Stimulated activated CD8-positive, alpha-beta memory T cell treated with anti-CD3 and anti-CD28 coated beads, Interleukin-12 subunit alpha, Interleukin-12 subunit beta, amount 100 ng/mL, for 4 hours (primary cell): ENCODE measurements at places on chromosomes 7 and 10.

DNA sequence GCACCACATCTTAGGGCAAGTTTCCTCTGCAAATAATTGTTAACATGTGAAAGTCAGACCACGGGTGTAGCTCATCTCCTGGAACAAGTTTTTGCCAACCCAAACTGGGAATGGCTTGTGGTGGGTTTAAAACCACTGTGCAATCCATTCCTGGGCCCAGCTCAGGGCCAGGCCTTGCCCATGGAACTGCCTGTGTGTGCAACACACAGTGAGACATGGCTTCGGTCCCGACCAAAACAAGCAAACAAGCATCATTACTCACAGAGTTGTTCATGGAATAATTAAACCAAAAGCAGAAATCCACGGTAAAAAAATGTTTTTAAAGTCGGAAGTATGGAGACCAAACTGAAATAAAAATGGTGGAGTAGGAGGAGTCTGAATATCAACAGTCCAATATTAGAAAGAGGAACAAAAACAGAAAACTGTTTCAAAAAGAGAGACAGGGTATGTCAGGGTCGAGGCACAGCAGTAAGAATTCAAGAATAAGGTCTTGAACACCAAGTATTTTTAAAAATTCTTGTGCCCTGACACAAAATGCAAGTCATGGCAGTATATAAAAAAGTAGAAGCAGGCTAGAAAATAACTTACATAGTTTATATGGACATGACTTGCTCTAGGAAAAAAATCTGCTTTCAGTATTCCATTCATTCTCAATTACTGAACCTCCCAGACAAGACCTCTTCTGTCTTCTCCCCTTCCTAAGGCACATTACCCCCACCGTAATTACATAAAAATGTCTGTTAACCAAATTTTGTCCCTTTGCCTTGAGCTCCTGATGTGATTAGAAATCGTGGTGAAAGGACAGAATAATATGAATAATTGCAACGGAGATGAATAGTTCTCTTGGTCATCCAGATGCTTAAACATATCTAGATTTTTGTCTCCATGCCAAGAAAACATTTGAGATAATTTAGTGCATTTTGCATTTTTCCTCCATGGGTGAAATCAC, 88.4 kb downstream of the FAS start:
- DNase-seq: no peak

- DNase-seq: no peak
These were observed 49.3 kb downstream of the CALML3 start for GRCh38 chr10:5573968-5574641.

- no peak for DNase-seq
These were observed 572.4 kb downstream of the ATRNL1 start for GRCh38 chr10:115665549-115665948.

DNA sequence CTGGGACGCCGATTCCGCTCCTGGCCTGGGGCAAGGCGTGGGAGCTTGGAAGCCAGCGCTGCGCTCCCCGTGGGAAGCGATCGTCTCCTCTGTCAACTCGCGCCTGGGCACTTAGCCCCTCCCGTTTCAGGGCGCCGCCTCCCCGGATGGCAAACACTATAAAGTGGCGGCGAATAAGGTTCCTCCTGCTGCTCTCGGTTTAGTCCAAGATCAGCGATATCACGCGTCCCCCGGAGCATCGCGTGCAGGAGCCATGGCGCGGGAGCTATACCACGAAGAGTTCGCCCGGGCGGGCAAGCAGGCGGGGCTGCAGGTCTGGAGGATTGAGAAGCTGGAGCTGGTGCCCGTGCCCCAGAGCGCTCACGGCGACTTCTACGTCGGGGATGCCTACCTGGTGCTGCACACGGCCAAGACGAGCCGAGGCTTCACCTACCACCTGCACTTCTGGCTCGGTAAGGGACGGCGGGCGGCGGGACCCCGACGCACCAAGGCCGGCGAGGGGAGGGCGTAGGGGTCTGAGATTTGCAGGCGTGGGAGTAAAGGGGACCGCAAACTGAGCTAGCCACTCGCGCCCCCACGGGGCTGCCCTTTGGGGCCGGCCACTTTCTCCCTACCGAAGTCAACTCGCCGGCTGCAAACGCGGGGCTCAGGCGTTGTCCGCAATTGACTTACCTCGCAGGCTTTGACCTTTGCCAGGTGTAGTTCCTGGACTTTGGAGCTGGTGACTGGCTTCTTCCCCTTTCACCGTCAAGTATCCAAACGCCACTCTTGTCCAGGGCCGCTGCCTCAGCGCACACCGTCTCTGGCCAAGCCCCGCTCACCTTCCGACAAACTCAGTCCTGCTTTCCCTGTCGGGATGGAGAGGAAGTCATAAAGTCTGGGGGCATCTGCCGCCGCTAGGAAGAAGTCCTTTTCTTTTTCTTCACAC, at the start of gene SCIN:
SCIN (plus strand) TSS at position 187 of the 928 bp plus-strand sequence; CDS start at position 254, 67 bp downstream.
- no peak for DNase-seq

DNA sequence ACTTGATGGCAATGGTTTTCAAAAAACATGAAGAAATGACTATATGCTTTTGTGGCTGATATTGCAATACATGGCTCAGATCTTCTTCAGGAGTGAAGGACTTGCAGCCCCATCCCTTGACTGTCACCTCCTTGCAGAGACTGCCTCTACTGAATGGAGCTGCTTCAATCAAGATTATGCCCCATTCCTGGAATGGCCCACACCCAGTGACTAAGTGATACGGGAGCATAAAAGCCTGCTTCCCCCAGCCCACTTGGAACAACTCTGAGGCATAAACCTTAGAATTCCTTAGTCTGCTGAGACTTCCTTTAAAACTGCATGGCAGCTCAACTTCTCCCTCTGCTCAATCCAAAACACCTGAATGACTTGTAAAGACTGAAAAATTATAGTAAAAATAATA, 957.1 kb downstream of the SORCS3 start:
- no peak for DNase-seq

DNA sequence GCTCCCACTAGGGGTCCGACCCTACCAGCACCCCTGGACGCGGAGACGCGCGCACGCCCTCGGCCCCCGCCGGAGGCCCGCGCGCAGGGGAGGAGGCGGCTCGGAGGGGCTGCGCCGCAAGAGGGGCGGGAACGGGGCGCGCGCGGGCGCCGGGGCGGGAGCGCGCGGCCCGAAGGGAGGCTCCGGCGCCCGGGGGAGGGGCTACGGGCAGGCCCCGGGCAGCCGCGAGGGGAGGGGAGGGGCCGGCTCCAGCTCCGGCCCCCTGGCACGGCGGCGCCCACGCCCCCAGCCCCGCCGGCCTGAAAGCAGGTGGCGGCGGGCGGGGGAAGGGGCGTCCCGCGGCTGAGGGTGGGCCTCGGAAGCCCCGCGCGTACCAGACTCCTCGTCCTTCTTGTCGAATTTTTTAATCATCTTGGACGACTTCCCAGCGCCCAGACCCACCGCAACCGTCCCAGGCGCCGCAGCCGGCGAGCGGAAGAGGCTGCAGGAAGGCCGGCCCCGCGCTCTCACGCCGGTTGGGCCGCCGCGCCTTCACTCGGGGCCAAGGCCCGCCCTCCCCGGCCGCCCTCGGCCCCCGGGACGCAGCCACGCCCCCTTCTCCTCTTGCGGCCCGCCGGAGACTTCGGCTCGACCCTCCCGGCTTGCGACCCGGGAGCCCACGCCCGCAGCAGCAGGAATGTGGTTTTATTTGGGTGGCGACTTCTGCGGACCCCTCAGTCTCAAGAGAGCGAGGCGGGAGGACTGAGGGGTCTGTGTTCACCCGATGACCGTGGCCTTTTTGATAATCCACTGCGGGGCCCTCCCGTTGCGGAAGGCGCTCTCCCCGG, at the start of gene COPG2:
COPG2 (minus strand) TSS at position 491 of the 827 bp plus-strand sequence; CDS start at position 411, 80 bp downstream.
- peak; percentile 69 for DNase-seq
